ENCODE measurements at places on chromosomes 6 and 20.

DNA sequence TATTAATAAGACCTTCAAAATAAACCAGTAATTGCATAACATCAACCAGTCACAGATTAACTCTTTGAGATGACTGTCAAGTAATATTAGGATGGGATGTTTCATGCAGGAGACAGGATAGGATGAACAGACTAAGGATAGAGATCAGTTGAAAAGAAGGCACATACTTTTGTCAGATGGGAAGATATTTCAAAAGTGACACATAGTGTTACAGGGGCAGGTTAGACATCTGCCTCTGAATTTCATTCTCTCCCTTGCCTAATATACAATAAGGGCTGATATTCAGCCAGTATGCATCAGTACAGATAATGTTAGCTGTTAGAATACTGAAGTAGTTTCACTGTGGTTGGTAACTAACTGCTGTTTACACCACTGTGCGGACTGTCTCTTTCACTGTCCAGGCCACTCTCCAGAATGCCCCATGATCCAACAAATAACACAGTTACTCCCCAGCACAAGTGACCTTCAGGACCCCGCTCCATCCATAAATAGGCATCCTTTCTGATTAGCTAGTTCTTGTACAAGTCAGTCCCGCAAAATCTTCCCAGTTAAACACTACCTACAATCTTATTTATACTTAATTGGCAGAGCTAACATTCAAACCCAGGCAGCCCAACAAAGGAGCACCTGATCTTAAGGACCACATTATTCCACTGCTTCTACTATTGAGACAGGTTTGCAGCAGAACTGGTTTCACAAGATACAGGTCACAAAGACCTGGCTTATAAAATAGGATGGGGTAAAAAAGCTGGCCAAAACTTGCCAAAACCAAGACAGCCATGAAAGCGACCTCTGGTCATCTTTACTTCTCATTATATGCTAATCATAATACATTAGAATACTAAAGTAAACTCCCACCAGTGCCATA is 21.9 kb upstream of the PLN start:
- DNase-seq, result no peak

- DNase-seq, result no peak
Measured at GRCh38 chr20:3123542-3123941, 36.1 kb downstream of the FASTKD5 start.

DNA sequence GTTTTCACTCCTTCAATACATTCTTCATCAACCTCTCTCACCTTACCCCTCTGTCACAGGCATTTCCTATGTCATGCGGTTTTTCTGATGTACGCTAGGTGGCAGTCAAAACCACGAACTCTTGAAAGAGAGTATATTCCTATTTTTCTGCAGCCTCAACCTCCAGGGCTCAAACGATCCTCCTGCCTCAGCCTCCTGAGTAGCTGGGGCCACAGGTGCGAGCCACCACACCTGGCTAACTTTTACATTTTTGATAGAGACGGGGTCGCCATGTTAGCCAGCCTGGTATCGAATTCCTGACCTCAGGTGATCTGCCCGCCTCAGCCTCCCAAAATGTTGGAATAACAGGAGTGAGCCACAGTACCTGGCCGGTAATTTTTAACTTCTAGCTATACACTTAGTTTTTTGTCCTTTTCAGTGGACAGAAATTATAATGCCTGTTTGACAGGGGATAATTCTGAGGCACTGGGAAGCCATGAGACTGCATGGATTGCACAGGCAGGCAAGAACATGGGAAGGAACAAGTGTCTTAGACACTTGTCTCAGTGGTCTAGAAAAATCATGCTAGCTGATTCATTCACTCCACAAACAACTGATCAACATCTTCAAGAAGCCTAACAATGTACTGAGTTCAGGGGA is 22.5 kb upstream of the HFE start:
- DNase-seq, result no peak

- no peak for DNase-seq
Measured at GRCh38 chr6:37524025-37524969, 24.6 kb upstream of the CCDC167 start.

GRCh38 chr6:130843575-130844320 is 16.5 kb downstream of the SMLR1 start:
- DNase-seq, result no peak

- no peak for DNase-seq
Measured at GRCh38 chr6:42333612-42334011, 116.0 kb upstream of the MRPS10 start.

DNA sequence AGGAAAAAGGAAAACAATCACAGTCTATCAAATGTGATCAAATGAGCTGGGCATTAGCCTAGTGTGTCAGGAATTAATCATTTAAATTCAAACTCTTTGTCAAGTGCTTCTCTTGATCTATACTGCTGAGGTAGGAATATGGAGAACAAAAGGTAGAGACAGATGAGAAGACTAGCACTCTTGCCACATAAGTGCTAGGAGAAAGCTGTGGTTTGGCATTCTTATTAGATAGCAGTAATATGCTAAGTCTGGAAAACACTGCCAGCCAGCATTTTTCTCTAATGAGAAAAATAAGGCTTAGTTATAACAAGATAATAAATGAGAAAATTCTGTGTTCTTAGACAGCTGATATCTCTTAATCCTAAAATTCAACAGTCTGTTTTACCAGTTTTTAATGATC is 38.9 kb downstream of the ORC3 start:
- DNase-seq, result no peak

DNA sequence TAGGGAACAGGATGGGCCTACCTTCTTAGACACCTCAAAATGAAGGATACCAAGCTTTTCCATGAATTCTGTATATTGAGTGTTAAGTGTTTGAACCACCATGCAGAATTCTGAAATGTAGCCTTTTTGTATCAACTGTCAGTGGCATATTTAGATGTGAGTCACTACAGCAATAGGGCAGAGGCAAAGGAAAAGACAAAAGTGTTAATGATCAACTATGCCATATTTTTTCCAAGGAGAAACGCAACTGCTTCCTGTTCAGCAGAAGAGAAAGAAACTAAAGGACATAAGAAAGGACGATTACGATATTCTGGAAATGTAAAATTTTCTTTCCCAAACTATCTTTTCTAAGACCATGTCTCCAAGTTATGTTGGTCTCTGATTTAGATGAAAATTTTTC is 104.6 kb upstream of the RSPO3 start:
- no peak for DNase-seq

DNA sequence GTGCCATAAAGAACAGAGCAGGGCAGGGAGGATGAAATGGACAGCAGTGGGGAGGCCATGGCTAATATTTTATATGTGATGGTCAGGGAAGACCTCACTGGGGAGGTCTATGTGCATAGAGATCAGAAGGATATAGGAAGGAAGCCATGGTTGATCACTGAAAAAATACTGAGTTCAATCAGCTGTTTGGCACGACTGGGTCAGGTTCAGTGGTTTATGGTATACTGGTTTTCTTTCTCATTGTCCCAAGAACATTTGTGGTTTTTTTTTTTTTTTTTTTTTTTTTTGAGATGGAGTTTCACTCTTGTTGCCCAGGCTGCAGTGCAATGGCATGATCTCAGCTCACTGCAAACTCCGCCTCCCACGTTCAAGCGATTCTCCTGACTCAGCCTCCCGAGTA is 78.3 kb upstream of the TIAM2 start:
- DNase-seq, result no peak

GRCh38 chr20:11098888-11099287 is 425.1 kb upstream of the JAG1 start:
- no peak for DNase-seq

GRCh38 chr6:18602931-18603330 is 215.8 kb downstream of the RNF144B start:
- no peak for DNase-seq

DNA sequence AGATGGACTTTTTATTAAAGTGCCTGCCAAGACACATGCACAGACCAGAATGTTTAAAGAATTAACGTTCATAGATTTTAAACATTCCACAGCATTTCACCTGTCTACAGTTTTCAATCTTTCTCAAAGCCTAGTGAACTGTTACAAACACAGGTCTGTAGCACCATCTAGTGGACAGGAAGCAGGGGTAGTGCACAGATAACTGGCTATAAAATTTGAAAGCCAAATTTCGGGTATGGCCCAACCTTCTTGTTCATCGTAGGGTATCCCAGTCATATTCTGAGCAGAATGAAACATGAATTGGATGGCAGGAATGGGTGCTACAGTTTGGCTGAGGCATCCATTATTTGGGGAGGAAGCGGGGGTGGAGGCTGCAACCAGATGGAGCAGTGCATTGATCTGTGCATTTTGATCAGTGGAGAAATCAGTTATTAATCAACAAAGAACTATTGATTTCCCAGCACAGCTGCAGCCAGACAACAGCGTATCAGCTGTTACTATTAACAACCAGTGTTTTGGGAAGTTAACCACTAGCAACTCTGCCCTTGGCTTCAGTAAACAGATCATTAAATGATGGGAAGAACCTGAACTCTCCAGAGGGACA is 56.1 kb upstream of the B3GAT2 start:
- no peak for DNase-seq

- DNase-seq, result no peak
Measured at GRCh38 chr6:39835821-39836295, 43.7 kb downstream of the DAAM2 start.

DNA sequence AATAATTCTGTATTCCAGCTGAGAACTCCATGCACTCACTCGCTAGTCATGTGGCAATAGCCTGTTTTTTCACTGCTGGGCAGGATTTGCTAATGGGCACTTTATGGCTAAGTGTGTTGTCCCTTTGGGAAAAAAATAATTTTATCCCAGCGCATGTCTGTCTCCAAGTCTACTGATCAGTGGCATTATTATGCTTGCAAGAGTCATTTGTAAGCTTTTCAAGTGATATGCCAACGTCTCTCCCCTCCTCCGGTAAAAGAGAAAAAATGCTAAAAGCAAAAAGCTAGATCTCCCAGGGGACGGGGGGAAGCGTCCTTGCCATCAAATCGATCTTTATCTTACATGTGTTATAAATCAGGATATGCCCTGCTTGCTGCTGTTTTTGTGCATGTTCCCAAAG is 407.7 kb downstream of the CDH26 start:
- no peak for DNase-seq

DNA sequence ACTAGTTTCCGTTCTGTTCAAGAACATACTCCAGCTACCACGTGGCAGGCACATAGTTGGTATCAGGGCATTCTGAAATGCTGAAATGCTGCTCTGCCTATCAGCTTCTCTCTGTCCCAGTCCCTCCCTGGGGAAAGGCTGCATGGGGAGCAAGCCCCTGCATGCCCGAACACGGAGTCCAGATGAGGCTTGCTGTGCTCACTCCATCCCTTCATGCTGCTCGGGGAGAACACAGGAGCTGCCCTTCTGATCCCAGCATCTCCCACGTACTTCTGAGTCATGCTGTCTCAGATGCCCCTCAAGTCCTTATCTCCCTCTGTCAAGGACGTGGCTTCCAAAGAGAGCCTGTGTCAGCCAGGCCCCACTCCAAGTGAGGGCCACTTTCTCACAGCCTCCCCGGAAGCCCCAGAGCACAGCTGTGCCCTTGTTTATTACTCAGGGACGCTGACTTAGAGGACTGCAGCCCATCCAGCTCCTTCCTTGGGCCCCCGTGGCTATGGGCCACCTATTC is 29.4 kb downstream of the THBS2 start:
- DNase-seq, result peak; percentile 79

- DNase-seq, result peak; percentile 51
Measured at GRCh38 chr20:46683939-46684750, 5.1 kb downstream of the TP53RK start.

DNA sequence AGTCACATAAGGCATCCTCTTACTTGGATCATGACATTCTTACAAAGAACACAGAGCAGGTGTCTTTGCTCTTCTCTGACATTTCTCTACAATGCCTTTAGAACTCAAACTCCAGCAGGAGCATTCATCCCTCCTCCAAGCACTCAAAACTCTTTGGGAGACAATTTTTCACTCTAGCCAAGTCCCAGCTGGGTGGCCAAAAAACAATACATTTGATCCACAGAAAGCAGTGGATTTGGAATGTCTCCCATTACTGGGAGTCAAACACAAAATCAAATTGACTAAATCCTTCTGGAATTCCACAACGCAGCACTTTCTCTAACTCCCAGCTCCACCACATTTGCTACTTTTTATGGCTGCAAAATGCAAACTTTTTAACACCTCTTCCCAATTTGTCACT is 108.6 kb upstream of the VGLL2 start:
- DNase-seq, result no peak

GRCh38 chr6:106085692-106085983 is 498 bp upstream of the PRDM1 start:
- DNase-seq, result no peak

DNA sequence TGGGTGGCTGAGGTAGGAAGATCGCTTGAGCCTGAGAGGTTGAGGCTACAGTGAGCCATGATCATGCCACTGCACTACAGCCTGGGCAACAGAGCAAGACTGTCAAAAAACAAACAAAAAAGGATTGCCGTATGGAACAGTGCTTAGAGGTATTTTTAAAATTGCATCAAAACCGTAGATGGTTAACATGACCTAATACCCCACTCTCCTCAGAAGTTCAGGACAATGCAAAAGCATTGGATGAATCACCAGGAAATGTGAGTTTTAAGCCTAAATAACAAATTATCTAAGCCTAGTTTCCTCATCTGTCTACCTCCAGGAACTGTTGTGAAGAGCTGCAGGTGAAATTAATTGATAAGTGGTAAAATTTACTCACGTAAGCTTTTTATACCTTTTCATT is 123.8 kb upstream of the ID4 start:
- DNase-seq, result no peak

- no peak for DNase-seq
Measured at GRCh38 chr20:35187584-35188190, 15.8 kb downstream of the PROCR start.

GRCh38 chr6:36608788-36609563 is 14.8 kb downstream of the SRSF3 start:
- DNase-seq, result no peak

DNA sequence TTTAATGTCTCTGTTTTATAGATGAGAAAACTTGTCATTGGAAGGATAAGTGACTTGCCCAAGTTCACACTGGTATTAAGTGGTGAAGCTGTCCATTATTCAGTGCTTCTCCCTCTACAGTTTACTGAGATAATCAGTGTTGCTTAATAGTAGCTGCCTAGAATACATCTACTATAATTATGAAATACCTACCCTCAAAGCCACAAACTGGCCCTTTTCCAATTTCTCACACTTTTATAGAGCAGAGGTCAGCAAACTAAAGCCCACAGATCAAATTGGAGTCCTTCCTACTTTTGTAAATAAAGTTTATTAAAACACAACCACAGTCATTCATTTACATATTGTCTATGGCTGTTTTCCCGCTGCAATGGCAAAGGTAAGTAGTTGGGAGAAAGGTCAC is 73.5 kb downstream of the EYS start:
- no peak for DNase-seq

GRCh38 chr6:152472325-152472724 is 164.8 kb downstream of the SYNE1 start:
- no peak for DNase-seq
